ENCODE measurements at places on chromosomes 11 and 22. TPM values are rescaled to one million over a fixed set of nuclear protein-coding genes. Genes with fewer than 3 reads are reported as not detected.

TMEM45B gene
- polyA plus RNA-seq, result 3.5 TPM

GNAZ gene
- 3.1 TPM for polyA plus RNA-seq

MRGPRX3 gene
- polyA plus RNA-seq, result not detected

SLCO2B1 gene
- 24.2 TPM for polyA plus RNA-seq

H19 gene
- polyA plus RNA-seq, result 903 TPM

CALCA gene
- polyA plus RNA-seq, result 3.1 TPM

ESAM gene
- polyA plus RNA-seq, result 121 TPM

TSPAN4 gene
- 58.8 TPM for polyA plus RNA-seq

TTC38 gene
- 36.0 TPM for polyA plus RNA-seq

GRCh38 chr11:116061322-116061721, 557.1 kb upstream of the CADM1 start:
- no peaks in the 10 kb centered on the region for H3K4me1 ChIP-seq
- no peak overlapping the region for H3K4me3 ChIP-seq
- no peaks in the 10 kb centered on the region for H3K36me3 ChIP-seq
- no peaks in the 10 kb centered on the region for H3K27me3 ChIP-seq
- no peak for DNase-seq

- no peaks in the 10 kb centered on the region for H3K36me3 ChIP-seq
- DNase-seq, result no peak
- H3K27ac ChIP-seq, result peak within 1 kb of the TSS; percentile 74
- H3K4me3 ChIP-seq, result peak within 1 kb of the TSS; percentile 52
- peaks cover 8% of the 10 kb centered on the region for H3K4me1 ChIP-seq
- peaks cover 10% of the 10 kb centered on the region for H3K27me3 ChIP-seq
Measured at GRCh38 chr11:76670485-76671236, at the start of gene LRRC32. TSS of gene LRRC32 (minus strand) at chr11:76670747. CDS start at chr11:76665954, 4,793 bp downstream.

GRCh38 chr11:132310390-132311375, 940.3 kb downstream of the NTM start:
- no peak overlapping the region for H3K4me3 ChIP-seq
- no peaks in the 10 kb centered on the region for H3K4me1 ChIP-seq
- no peak for DNase-seq
- H3K27ac ChIP-seq, result no peak overlapping the region
- no peaks in the 10 kb centered on the region for H3K27me3 ChIP-seq

DNA sequence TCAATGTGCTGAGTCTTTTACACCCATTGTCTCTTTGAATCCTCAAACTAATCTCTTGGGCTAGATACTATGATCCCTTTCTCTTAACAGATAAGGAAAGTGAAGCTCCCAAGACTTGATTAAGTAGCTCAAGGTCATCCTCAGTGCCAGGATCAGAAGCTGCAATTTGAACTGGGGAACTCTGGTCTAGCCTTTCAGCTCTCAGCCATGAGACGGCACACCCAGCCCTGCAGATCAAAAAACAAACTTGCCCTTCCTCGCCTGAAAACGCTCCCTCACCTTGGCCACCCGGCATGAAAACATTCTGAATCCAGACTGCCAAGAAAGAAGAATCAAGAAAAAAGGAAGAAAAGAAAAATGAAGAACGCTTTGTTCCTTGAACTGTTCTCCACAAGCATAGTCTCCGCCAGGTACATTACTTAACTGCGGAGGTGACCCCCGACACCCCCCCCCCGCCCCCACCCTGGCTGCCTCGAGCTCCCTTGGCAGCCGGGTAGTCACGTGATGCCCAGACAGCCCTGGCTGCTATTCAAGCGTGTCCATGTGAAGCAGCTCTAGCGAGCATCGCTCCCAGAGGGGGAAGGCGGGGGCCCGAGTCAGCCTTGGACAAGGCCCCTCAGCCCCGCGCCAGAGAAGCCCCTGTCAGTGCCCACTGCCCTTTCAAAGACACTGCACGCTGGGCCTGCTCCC, 451.2 kb downstream of the MIAT start:
- H3K4me3 ChIP-seq, result no peak overlapping the region
- no peaks in the 10 kb centered on the region for H3K36me3 ChIP-seq
- DNase-seq, result no peak
- no peak overlapping the region for H3K27ac ChIP-seq
- peaks cover 7% of the 10 kb centered on the region for H3K4me1 ChIP-seq

GRCh38 chr22:44604455-44604854, 97.5 kb upstream of the PRR5 start:
- H3K27me3 ChIP-seq, result peaks cover 59% of the 10 kb centered on the region
- DNase-seq, result no peak

DNA sequence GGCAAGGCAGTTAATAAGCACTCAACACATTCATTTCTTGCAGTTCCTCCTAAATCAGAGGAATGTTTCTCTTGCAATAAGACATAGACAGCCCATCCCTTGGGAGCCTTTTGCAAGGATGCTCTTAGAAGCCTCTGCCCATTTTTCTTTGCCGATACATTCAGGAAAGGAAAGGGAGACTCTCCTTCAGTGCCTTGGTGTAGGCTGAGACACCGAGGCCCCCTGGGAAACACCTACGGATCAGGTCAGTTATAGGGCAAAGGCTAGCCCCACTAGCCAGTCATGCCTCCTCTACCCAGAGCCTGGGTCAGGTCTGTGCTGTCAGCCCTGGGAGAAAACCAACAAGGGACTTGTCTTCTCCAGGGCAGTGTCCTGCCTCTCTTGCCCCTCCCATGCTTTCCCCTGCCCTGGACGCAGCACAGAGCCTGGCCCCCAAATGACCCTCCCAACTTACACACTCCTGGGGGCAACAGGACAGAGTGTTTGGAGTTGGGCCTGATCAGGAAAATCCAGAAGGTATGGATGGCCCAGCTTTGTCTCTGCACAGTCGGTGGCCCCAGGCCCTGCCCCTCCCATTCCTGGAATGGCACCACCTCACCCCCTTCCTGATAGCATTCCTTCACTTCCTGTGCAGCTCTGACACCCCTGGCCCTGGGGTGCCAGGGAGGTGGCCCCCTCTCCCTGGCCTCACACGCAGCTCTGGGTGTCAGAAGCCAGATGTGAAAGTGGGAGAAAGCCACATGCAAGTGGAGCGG, 18.3 kb downstream of the ANKK1 start:
- H3K4me3 ChIP-seq, result no peak overlapping the region
- H3K36me3 ChIP-seq, result no peaks in the 10 kb centered on the region
- no peak overlapping the region for H3K27ac ChIP-seq
- no peaks in the 10 kb centered on the region for H3K27me3 ChIP-seq
- DNase-seq, result no peak
- no peaks in the 10 kb centered on the region for H3K4me1 ChIP-seq

GRCh38 chr11:85132851-85133585, 494.1 kb downstream of the DLG2 start:
- no peak overlapping the region for H3K4me3 ChIP-seq
- no peaks in the 10 kb centered on the region for H3K27me3 ChIP-seq
- H3K27ac ChIP-seq, result no peak overlapping the region
- H3K36me3 ChIP-seq, result no peaks in the 10 kb centered on the region
- H3K4me1 ChIP-seq, result no peaks in the 10 kb centered on the region

- H3K4me1 ChIP-seq, result peaks cover 9% of the 10 kb centered on the region
- peaks cover 4% of the 10 kb centered on the region for H3K36me3 ChIP-seq
- no peak for DNase-seq
- no peaks in the 10 kb centered on the region for H3K27me3 ChIP-seq
- no peak overlapping the region for H3K27ac ChIP-seq
Measured at GRCh38 chr11:120229451-120230424, 10.2 kb upstream of the POU2F3 start.

- no peak overlapping the region for H3K4me3 ChIP-seq
- no peaks in the 10 kb centered on the region for H3K27me3 ChIP-seq
- peaks cover 3% of the 10 kb centered on the region for H3K4me1 ChIP-seq
Measured at GRCh38 chr11:8070417-8071115, 10.4 kb upstream of the TUB start.

DNA sequence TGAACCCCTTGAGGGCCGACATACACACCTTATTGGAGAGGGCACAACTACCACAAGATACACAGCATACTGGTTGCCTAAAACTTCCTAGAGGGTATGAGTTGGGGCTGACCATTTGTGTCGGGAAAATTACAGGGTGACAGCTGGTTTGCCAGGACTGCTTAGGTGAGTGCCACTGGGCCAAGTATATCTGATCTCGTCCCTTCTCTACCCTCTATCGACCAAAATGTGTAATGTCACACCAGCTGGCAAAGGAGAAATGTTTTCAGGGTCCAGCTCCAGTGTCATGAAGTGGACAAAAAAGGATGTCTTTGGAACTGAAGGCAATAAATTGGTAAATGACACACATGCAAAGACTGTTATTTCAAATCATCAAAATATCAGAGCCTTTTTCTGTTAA, 126.1 kb downstream of the PGR start:
- H3K27ac ChIP-seq, result no peak overlapping the region
- DNase-seq, result no peak
- H3K27me3 ChIP-seq, result no peaks in the 10 kb centered on the region

- H3K27ac ChIP-seq, result no peak overlapping the region
- no peaks in the 10 kb centered on the region for H3K36me3 ChIP-seq
- DNase-seq, result no peak
- H3K4me3 ChIP-seq, result no peak overlapping the region
Measured at GRCh38 chr11:64715756-64716472, 7.1 kb downstream of the NRXN2 start.

- H3K27ac ChIP-seq, result no peak overlapping the region
- no peak overlapping the region for H3K4me3 ChIP-seq
- no peaks in the 10 kb centered on the region for H3K27me3 ChIP-seq
Measured at GRCh38 chr11:127023991-127024390, 23.4 kb upstream of the KIRREL3 start.

GRCh38 chr11:26801601-26802000, 79.7 kb upstream of the SLC5A12 start:
- no peaks in the 10 kb centered on the region for H3K27me3 ChIP-seq
- no peaks in the 10 kb centered on the region for H3K4me1 ChIP-seq
- DNase-seq, result no peak
- no peaks in the 10 kb centered on the region for H3K36me3 ChIP-seq

GRCh38 chr11:43278193-43278956, 33.4 kb upstream of the API5 start:
- DNase-seq, result no peak
- H3K4me1 ChIP-seq, result no peaks in the 10 kb centered on the region
- H3K27me3 ChIP-seq, result peaks cover 9% of the 10 kb centered on the region
- no peak overlapping the region for H3K4me3 ChIP-seq

- H3K4me1 ChIP-seq, result peaks cover 5% of the 10 kb centered on the region
- no peak for DNase-seq
- no peaks in the 10 kb centered on the region for H3K36me3 ChIP-seq
- H3K27ac ChIP-seq, result no peak overlapping the region
Measured at GRCh38 chr22:30033901-30034300, 46.4 kb upstream of the HORMAD2 start.

DNA sequence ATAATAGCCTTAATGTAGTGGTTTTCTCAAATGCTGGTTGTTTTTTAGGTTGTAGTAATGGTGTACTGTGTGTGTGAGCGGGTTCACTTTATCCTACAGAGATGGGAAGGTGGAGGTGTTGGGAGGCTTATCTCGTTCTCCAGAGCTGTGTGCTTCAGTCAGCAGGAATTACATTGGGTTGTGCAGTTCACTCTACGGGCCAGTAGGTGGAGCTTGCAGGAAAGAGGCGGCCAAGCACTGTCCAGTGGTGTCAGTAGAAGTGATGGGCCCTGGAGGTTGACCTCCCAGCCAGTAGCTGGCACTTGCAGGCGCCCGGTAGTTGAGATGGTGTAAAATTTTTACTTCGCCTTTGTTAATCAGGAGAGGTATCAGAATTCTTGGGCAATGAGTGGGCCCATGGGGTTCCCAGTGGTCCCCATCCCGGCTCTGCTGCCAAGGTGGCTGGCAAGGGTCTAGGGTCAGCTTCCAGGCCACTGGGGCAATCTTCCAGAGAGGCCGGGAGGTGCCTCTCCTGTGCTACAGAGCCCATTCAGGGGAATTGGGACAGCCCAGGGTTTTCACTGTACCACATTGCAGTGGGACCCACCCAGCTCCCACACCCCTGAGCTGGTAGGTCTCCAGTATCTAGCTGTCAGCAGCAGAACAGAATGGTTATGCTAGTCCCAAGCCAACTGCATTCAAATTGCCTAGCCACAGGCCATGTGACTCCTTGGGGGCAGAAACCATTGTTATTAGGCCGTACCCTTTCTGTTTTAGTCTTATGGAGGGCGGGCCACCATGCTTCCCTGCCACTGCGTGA, 43.9 kb downstream of the BIRC2 start:
- H3K27ac ChIP-seq, result no peak overlapping the region
- H3K27me3 ChIP-seq, result no peaks in the 10 kb centered on the region
- peaks cover 4% of the 10 kb centered on the region for H3K4me1 ChIP-seq
- peak; percentile 68 for DNase-seq
- no peaks in the 10 kb centered on the region for H3K36me3 ChIP-seq

GRCh38 chr11:62176766-62177165, 13.2 kb upstream of the SCGB1D1 start:
- no peak overlapping the region for H3K4me3 ChIP-seq
- H3K27me3 ChIP-seq, result peaks cover 3% of the 10 kb centered on the region
- no peaks in the 10 kb centered on the region for H3K4me1 ChIP-seq
- DNase-seq, result no peak
- no peak overlapping the region for H3K27ac ChIP-seq
- H3K36me3 ChIP-seq, result no peaks in the 10 kb centered on the region

DNA sequence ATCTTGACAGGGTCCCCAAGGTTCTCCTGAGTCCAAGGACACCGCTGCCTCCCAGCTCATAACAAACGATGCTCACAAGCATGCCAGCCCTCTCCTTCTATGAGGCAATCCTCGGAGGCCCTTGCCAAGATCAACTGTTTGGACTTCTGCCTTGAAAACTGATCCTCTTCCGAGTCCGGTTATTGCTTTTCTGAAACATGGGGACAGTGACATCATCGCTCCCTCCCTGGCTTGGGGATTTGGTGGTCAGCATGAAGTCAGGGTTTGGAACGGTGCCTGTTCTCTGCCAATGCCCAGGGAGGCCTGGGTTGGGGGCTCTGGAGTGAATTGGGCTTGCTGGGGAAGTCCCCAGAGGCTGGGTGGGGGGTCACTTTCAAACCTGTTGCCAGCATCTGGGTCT, 149.3 kb downstream of the FBXO7 start:
- peak overlapping the region; percentile 75 for H3K27ac ChIP-seq
- no peaks in the 10 kb centered on the region for H3K27me3 ChIP-seq
- no peaks in the 10 kb centered on the region for H3K36me3 ChIP-seq
- H3K4me1 ChIP-seq, result peaks cover 22% of the 10 kb centered on the region

DNA sequence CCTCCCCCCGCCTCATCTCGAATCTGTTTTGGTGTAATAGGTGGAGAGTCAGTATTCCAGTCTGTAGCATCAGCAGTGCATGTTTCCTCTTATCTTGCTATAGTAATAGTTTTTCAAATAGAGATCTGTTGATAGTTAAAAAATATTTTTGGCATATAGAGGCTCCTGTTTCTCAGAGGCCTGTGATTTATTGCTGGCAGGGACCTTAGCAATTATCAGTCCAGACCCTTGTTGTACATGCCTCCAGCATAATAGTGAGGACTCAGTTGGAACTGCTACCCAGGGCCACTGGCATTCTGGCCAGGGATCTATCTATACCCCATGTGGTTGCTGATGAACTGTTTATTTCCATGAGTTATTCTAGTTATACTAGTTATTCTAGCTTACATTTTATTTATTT, 52.6 kb downstream of the SPECC1L start:
- H3K27ac ChIP-seq, result no peak overlapping the region
- H3K4me3 ChIP-seq, result no peak overlapping the region
- H3K36me3 ChIP-seq, result peaks cover 52% of the 10 kb centered on the region
- DNase-seq, result no peak
- H3K4me1 ChIP-seq, result peaks cover 7% of the 10 kb centered on the region

GRCh38 chr22:26106412-26106811, 62.9 kb upstream of the SEZ6L start:
- H3K4me3 ChIP-seq, result no peak overlapping the region
- H3K27me3 ChIP-seq, result no peaks in the 10 kb centered on the region
- no peak for DNase-seq
- no peak overlapping the region for H3K27ac ChIP-seq
- H3K36me3 ChIP-seq, result no peaks in the 10 kb centered on the region

All from left lung (tissue), 14 donors.